ENCODE measurements at places on chromosomes 11 and 22.

- peak; percentile 9 for DNase-seq
Observed at GRCh38 chr11:75151346-75152047, 590 bp downstream of the SLCO2B1 start.

- peak; percentile 23 for DNase-seq
Observed at GRCh38 chr11:18775492-18776292, 15.9 kb downstream of the PTPN5 start.

GRCh38 chr11:2858995-2859698 is 26.4 kb downstream of the CDKN1C start:
- DNase-seq: no peak

DNA sequence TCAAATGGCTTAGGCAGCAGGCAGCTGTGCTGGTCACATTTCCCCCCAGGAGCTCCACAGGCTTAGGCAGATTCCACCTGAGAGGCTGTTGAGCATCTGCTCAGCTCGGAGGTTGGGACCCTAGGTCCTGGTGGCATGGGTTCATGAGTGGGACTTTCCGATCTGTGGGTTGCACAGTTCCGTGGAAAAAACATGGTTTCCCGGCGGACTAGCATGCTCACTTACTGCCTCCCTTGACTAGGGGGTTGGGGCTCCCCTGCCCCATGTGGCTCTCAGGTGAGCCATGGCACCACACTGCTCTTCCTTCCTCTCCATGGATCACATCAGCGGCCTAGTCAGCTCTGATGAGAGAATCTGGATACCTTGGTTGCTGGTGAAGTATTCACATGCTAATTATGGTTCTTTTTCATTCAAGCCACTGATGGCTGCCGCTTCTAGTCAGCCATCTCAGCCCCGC is 685.1 kb downstream of the METTL15 start:
- no peak for DNase-seq

- DNase-seq: no peak
Observed at GRCh38 chr11:120128392-120129119, 9.4 kb downstream of the TRIM29 start.

DNA sequence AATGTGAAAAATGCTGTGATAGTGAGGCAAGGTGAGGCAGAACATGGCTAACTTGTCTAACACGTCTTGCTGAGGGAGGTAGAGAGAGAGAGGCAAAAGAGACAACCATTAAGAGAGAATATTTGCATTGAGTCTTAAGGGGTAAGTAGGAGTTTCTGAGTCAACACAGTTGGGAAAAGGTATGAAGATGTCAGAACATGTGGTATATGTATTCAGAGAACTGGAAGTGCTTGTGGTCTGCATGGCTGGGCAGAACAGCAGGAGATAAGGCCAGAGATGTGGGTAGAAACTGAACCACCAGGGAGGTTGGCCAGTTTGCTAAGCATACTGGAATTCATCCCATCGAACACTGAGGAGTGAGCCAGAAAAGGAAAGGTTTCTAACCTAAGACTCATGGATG is 25.0 kb upstream of the SLC5A1 start:
- no peak for DNase-seq

GRCh38 chr11:28900427-28900826 is 792.2 kb downstream of the METTL15 start:
- DNase-seq: no peak

DNA sequence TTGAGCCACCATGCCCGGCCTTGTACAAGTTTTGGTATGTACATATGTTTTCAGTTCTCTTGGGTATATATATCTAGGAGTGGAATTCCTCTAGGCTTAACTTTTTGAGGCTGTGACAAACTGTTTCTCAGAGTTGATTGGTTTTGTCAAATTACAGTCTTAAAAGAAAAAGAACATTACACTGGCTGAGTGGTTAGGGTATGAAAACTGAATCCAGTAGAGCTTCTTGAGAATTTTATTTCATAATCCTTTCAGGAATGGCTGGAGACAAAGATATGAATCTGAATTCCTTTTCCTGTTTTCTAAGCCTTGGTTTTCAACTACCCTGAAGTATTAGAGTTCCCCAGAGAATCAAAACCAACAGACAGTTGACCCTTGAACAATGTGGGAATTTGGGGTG is 6.5 kb downstream of the METTL15 start:
- no peak for DNase-seq

GRCh38 chr11:63839508-63840355 is 822 bp downstream of the MARK2 start:
- peak; percentile 19 for DNase-seq

- no peak for DNase-seq
Observed at GRCh38 chr11:63508009-63508408, 2.1 kb downstream of the LGALS12 start.

- DNase-seq: no peak
Observed at GRCh38 chr11:106461839-106462545, 384.5 kb downstream of the AASDHPPT start.

DNA sequence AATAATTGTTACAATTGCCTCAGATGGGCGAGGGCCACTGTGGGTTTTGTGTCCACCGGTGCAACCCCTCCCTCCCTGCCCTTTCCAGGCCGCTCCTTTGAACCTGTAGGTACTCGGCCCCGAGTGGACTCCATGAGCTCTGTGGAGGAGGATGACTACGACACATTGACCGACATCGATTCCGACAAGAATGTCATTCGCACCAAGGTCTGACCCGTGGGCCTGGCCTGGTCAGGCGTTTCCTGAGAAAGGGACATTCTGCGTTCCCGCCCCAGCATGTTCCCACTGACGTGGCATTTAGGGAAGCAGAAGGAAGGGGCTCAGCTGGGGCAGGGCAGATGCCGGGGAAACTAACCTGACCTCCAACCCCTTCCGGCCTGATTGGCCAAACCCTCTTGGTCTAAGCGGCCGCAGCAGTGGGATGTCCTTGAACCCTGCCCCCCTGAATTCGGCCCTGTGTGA is 10.1 kb downstream of the SIDT2 start:
- DNase-seq: no peak

DNA sequence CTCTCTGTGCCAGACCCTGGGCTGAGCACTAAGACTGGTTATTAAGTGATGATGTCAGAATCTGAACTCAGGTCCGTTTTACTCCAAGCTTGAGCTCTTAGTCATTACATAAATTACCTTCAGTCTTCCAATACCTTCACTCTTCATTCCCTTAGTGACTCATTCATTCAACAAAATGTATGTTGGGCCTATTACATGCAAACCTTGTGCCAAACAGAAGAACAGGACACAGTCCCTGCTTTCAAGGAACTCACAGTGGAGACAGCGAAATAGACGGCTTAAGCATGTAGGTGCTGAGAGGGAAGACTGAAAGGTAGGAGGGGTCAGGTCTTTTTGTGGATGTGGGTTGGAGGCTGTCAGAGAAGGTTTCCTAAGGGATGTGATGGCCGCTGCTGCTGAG is 3.3 kb downstream of the KCTD14 start:
- no peak for DNase-seq

DNA sequence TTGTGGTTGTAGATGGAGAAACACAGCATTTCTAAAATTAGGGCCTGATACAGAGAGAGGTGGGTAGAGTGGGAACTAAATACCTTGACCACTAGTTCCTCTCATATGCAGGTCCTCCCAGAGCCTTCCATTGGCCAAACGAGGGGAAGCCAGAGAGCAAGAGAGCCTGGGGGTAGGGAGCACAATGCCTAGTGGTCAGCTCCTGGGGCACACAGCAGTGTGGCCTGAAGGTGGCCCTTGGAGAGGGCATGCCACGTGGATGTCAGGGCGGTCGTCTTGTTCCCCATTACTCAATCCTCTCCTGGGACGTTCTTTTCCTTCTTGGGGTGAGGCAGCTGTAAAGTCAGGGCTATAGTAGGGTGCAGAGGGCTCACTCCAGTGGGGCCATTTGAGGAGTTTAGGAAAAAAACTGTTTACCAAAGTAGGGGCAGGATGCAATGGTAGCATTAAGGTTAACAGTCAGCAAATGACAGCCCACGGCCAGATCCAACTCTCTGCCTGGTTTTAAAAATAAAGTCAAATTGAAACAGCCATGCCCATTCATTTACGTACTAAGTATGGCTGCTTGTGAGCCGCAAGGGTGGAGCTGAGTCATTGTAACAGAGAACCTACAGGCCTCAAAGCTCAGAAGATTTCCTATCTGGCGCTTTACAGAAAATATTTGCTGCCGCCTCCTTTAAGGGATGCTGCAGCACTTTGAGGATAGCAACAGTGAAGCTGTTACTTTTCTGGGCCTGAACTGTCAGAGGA is 7.6 kb downstream of the MYO18B start:
- no peak for DNase-seq

- no peak for DNase-seq
Observed at GRCh38 chr11:102798012-102798746, at the start of gene MMP1. Gene MMP1 (minus strand): TSS chr11:102798160. CDS start chr11:102798092, 68 bp downstream.

GRCh38 chr22:43310311-43310710 is 32.9 kb downstream of the SCUBE1 start:
- peak; percentile 5 for DNase-seq

- DNase-seq: no peak
Observed at GRCh38 chr11:130040281-130040940, 29.3 kb upstream of the APLP2 start.

DNA sequence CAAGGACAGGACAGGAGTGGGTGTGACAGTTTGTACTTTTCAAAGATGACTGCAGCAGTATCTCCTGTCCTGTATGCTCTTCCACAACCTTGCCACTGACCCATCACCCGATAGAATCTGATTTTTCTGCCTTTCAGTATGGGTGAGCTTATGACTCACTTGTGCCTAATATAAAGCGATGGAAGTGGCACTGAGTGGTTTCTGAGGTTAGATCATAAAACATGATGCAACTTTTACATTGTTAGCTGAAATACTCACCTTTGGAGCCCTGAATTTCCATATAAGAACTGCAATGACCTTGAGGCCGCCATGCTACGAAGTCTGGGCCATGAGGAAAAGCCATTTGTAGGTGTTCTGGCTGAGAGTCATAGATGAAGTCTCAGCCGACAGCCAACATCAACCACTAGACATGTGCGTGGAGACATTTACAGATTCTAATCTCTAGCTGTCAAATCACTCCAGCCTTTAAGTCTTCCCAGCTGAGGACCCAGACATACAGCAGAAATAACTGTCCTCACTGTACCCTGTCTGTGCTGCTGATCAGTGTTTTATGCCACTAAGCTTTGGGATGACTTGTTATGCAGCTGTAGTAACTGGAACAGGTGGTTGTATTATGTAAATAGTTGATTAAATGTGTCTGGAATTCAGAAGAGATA is 105.9 kb upstream of the ARHGAP20 start:
- DNase-seq: no peak

GRCh38 chr11:79762279-79762921 is 321.6 kb upstream of the TENM4 start:
- no peak for DNase-seq

Measured in NCI-H510A treated with DMSO at 0.1 percent for 48 hours (cell line).